ENCODE measurements at places on chromosomes 2 and 18.

GRCh38 chr2:141968433-141968832, 162.4 kb downstream of the LRP1B start:
- DNase-seq = no peak

- DNase-seq = no peak
Observed at GRCh38 chr2:213002383-213002782, 149.0 kb downstream of the IKZF2 start.

GRCh38 chr2:241502281-241502680, 6.1 kb downstream of the STK25 start:
- no peak for DNase-seq

DNA sequence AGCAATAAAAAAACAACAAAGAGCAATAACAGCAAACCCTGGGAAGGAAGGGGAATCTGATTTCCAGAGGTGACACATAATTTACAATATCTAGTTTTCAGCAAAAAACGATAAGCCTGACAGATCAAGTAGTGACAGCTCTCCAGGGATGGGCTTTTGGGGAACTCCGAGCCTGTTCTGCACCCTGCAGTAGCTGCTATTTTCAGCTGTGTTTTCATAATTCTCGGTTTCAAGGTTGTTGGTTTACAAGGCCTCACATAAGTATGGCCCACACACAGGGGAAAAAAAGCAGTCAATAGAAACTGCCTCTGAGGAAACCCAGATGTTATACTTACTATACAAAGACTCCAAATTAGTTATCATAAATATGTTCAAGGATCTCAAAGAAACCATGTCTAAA, 67.7 kb upstream of the CTLA4 start:
- no peak for DNase-seq

GRCh38 chr2:19319064-19319463, 39.4 kb downstream of the OSR1 start:
- DNase-seq = no peak

- DNase-seq = no peak
Observed at GRCh38 chr2:33791625-33792024, 192.5 kb upstream of the FAM98A start.

GRCh38 chr2:36441816-36442215, 86.2 kb downstream of the CRIM1 start:
- DNase-seq = no peak

DNA sequence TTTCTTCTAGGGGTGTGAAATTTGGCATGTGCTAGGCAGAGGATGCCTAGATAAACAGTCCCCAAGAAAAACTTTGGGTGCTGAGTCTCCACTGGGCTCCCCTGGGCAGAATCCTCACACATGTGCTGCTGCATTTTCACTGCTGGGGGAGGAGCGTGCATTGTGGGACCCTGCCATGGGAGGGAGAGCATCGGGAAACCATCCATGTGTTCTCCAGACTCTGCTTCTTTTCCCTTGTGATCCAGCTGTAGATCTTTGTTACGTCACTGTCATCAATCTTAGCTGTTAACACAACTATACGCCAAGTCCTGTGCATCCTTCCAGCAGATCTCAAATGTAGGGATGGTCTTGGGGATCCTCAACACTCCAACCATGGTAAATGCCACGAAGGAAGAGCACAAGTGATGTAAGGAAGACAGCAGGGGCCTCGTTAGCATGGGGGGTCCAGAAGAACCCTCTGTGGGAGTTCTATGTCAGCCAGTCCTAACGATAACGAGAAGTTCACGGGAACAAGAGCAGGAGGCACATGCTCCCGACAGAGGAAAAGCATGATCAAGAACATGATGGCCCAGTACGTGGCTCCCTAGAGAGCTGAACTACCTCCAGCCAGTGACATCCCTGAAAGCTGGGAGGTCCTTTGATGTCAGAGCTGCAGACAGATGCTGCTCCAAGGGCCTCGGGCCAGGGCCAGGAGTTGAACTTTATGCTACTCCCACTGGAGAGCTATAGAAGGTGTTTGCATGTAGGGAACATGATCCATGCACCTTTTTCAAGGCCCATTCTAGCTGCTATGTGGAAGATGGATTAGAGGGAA, 41.1 kb upstream of the NPAS2 start:
- DNase-seq = no peak

DNA sequence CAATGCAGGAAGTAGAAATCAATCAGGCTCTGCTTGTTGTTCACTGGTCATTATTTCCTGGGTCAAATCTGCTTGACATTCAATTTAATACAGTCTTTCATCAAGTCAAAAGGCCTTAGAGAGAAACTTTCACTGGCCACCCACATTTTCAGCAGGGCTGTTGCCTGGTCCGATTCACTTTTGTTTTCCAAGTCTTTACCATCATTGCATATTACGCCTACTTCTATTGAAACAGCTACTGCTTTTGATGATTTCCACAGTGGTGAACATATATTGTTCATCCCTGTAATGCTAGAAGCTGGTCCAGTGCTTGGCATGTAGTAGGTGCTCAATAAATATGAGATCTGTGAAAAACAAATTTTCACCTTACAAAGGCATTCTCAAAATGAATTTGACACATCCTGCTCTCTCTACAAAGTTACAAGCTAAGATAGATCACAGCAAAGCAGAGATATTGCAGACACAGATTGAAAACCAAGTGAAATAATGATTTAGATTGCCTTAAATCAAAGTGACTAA, 600.1 kb downstream of the ARHGAP15 start:
- DNase-seq = no peak

GRCh38 chr2:26292646-26293045, 47.9 kb downstream of the HADHB start:
- no peak for DNase-seq

DNA sequence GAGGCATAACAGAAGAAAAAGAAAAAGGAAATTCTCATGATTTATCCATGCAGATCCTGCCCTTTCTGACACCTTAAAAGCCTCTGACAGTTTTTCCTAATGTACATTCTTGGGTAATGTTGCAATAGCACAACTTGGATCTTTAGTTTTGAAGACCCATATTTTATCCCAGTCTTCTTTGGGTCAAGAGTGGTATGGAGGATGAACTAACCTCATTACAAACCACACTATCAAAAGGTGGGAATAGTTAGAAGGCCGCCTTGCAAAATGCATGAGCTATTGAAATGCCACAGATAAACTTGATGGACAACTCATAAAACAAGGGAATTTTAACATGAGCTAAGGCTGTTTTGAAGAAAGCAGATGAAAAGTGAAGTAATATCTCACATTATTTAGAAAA, 1479.8 kb upstream of the ACVR2A start:
- DNase-seq = no peak

DNA sequence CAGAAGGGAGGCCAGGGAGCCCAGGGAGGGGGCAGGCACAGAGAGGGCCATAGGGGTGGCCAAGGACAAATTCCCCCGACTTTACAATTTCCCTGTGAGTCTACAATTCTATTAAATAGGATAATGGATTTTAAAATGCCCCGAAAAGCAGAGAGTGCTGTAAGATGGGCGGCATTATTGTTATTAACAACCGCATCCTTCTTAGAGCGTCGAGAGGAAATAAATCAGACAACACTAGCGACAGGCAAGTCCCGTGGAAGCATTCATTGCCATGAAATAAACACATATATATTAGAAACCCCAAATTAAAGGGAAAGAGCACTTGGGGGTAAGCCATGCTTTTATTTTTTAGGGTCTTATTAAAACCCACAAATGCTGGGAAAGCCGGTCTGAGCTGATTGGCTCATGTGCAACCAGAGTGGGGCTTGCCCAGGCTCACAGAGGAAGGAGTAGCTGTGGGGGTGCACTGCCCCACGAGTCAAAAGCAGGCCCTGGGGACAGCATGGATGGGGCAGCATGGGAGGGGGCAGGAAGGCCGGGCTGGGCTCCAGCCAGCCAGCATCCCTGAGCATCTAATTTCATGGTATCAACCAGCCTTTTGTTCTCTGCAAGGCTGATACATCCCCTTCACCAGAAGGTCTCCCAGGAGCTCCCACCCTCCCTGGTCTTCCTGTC, 187.1 kb downstream of the CELF4 start:
- DNase-seq = no peak

- no peak for DNase-seq
Observed at GRCh38 chr2:8709611-8710010, 27.8 kb downstream of the ID2 start.

DNA sequence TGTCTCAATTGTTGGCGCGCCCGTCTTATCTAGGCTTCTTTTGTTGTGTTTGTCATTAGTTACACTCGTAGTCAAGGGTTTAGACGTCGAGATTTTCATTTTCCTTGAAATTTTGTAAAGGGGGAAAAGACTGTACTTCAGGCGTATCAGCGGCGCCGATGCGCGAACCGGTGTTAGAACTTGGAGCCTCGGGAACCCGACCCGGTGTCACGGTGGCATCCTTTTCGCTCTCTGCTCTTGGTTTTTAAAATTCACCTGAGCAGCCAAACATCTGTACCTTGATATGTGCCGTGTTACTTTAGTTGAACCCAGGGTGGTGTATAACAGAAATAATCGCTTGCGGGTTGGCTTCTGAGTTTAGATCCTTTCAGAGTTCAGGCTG, 643 bp downstream of the RMC1 start:
- DNase-seq = no peak

DNA sequence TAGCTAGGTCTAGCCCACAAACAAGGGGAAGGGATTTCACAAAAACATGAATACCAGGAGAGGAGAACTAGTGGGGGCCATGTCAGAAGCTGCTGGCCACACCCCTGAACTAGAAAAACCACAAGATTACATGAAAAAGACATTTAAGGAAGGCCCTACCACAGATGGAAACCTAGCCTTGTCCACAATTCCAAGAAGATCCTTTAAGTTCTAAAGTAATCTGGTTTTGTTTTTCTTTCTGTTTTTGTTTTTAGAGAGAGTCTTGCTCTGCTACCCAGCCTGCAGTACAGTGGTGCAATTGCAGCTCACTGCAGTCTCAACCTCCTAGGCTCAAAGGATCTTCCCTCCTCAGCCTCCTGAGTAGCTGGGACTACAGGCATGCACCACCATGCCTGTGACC, 34.2 kb upstream of the CAB39 start:
- no peak for DNase-seq

GRCh38 chr18:697800-698199, 14.6 kb downstream of the ENOSF1 start:
- no peak for DNase-seq

DNA sequence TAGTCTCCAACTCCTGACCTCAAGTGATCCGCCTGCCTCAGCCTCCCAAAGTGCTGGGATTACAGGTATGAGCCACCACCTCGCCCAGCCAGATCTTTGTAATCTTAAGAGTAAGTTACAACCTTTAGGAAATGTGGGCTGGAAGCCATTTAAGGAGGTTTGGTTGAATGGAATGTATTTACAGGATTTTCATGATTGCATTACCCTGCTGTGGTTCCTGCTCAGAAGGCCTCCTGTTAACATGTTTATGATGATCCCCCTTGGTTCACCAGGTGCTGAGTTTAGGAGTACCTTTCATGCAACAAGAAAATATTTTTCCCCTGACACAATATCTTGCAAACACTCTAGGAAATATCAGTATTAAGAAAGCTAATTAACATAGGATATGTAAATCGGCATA, 187.4 kb upstream of the SH3BP4 start:
- DNase-seq = no peak

DNA sequence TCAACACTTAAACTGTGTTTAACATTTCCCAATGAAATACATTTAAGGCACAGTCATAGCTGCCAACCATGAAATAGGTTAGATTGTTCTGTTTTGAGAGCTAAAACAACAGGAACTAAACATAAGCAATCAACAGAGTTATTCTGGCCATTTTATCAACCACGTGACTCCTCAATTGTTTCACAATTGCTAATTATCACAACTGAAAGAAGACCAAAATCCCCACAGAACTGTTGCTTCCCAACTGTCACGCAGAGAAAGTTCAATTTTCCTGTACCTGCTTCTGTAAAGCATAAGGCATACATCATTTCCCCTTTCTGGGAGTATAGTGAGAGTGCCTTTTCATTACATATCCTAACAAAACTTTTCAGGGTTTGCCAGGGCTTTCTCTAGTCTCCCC, 248.6 kb downstream of the EPHA4 start:
- no peak for DNase-seq

- no peak for DNase-seq
Observed at GRCh38 chr2:1010415-1010930, 59.8 kb downstream of the SNTG2 start.

- DNase-seq = no peak
Observed at GRCh38 chr2:212592695-212593094, 54.1 kb upstream of the ERBB4 start.

GRCh38 chr2:176562359-176563078, 293.3 kb downstream of the MTX2 start:
- DNase-seq = no peak

- no peak for DNase-seq
Observed at GRCh38 chr2:216478151-216478550, 20.5 kb upstream of the RPL37A start.

DNA sequence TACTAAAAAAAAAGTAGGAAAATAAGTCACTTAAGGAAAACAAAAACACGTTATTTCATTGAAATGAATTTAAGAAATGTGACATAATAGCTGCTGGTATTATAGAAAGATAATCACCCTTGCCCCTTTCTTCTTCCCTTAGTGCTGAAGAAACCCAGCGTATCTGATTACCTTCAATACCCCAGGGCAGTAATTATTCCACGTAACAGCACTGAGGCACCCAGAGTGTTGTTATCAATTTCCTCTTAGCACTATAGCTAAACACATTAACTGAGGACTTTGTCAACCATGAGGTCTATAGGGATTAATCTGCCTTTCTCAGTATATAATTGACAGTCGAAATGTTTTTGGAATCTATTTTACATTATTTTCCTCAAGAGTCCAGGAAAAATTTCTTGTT, 180.0 kb upstream of the NXPH2 start:
- DNase-seq = no peak

DNA sequence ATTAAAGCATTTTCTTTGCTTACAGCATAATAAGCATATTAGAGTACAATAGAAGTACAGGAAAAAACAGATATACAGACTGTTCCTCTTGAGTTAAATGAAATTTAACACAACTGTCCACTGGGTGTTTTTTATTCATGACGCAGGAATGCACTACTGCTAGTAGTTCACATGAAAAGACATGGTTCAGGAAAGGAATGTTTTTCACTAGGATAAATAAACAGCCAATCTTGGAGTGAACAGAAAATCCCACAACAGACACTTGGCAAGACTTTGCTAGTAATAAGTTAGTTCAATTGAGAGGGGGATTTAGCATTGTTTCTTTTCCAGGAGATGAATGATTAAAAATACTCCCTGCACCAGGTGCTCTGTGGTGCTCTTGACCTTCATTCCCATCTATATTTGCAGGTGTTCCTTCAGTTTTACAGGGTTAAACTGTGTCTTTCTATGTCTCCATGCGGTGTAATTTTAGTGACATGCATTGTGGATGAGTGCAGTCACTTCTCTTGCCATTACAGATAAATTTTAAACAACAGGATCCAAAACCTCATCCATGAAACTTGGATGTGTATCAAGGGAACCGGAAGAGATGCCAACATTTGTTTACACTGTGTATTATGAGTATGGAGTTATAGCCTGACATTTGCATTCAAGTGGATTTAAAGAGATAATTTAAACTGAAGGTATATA, 796.6 kb downstream of the DSC3 start:
- no peak for DNase-seq

Measured in activated effector memory CD4-positive, alpha-beta T cell treated with Interleukin-2 at 50 U/mL for 16 hours (primary cell).